ENCODE measurements at places on chromosomes 2 and 18.

GRCh38 chr2:37865640-37866039, 59.4 kb upstream of the RMDN2 start:
- DNase-seq = no peak

DNA sequence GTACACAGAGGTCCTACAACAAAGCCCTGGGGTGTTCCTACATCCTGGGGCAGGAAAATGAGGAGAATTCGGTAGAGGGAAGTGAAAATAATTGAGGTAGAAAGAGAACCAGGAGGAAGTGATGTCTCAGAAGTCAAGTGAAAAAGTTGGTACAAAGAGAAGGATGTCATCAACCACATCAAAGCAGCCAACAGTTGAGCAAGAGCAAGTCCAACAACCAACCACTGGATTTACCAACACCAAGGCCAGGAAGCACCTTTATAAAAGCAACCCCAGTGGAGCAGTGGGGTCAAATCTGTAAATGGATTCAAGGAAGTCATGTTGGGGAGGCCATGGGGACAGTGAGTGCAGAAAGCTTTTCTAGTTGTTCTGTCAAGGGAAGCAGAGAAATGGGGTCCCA, 360.4 kb downstream of the ZNF516 start:
- DNase-seq = peak; percentile 15

DNA sequence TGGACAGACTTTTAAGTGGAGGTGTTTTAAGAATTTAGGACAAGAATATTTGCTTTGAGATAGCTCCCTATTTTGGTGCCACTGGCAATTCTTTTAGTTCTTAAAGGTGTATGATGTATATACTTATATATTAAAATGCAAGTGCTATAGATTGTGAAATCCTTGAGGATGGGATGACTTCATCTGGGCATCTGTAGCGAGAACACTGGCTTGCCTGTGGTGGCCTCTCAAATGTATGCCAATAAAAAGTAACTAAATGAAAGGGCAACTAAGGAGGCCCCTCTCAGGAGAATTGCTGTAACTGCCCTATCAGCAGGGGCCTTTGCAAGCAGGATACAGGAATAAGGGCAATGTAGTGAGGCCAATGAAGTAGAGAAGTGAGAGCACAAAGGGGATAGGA, 2.6 kb upstream of the THUMPD2 start:
- no peak for DNase-seq

DNA sequence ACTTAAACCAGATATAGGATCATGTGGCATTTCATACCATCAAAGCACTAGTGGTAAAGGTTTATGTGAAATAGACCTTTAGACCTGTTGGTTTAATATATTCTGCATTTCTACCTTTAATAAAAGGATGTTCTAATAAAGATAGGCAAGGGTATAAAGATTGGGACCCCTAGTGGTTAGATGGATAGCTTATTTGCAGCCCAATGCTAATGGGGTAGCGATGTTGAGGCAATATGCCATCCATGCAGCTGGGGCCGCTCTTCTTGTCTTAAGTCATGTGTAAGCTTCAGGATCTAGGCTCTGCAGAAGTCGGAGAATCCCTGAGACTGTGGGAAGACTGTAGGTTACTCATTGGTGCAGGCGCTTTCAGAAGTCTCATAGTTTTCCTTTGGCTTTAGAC, 114.9 kb downstream of the ICOS start:
- DNase-seq = no peak

DNA sequence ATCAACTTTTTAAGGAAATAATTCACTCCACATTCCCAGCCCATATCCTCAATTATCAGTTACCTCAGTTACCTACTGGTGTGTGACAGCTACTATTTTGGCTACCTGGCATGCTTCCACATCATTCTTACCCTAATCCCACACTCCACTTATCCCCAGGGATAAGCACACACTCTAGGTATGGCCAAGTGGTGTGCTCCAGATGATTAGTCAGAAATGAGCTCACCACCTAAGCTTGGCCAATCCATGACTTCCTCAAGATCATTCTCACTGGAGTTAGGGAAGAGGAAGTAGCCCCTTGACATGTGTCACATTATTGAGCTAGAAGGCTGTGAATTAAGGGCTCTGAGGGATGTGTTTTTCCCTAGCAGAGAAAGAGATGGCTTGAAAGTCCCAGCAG, 20.9 kb upstream of the SMAD4 start:
- peak; percentile 82 for DNase-seq

DNA sequence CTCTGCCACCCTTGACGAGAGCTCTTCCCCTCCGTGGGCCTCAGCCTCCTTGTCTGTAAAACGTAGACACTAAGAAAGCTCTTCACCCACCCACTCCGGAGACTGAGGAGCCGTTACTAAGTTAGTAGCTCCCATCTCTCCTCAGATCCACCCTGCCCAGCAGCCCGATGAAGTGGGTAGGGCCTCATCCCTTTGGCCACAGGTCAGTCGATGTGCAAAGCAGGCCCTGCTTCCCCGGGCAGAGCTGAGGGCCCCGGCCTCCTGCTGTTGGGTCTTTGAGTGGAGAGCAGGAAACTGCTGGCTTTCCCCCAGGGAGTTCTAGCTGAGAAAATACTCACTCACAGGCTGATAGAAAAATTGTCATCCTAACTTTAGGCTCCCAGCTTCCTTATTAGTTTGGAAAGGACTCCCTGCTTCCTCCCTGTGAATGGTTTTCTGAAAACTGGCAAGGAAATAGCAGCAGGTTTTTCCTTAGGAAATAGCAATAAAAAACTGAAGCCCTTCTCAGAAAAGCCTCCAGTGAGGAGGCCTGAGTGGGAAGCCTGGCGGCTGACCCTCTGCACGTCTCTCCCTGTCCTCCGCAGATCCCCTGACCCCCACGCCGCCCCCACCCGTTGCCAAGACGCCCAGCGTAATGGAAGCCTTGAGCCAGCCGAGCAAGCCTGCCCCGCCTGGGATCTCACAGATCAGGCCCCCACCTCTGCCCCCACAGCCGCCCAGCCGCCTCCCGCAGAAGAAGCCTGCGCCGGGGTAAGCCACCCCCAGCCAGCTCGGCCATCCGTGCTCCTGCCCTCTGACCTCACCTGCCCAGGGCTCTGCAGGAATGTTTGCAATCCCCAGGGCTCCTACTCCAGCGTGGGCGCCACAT, 30.2 kb downstream of the ITGB1BP1 start:
- DNase-seq = no peak

DNA sequence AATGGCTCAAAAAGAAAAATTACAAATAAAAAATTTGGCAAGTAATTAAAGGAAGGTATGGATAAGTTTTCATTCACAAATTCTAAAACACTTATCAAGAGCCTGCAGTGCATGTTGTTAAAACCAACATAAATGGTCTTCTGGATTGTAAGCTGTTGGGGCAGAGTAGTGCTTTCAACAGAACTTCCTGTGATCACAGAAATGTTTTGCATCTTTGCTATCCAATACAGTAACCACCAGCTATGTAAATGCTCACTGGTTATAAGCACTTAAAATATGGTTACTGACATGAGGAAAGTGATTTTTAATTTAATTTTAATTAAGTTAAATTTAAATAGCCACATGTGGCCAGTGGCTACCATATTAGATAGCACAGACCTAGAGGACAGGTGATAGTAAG, 133.1 kb downstream of the NBAS start:
- DNase-seq = no peak

DNA sequence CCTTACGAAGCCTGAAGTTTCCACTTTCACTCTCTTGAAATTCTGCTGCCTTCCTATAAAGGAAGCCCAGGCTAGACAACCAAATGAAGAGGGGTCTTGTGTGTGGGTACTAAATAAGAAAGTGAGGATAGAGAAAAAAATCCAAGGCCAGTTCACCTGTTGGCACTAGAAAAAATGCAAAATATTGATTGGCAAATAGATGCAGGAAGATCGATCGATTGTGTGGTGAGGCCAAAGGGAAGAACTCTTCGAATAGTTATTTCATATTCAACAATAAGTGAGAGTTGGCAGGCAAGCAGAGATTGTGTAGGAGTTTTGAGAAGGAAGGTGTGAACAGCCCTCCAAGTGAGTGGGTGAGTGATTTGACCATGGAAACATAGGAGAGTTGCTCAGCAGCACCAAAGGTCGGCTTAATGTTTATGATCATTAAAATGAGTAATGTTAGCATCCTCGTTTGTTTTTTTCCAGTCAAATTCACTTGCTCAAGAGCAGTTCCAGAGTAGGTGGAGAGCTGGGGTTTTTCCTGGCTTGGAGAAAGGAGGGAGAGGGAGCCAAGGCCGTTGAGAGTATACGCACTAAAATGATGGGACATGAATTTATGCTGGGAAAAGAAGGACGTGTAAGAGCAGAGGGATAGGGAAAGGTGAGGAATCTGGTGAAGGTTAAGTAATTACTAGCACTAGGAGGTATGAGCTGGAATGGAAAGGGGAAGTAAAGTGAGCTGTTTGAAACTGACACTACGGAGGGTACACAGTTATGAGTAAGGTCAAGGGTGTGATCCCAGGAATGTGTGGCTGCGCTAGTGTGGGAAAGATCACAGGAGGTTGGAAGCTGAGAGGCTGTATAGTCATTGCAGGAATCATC, 1.1 kb upstream of the NAPG start:
- peak; percentile 82 for DNase-seq

- DNase-seq = no peak
Measured at GRCh38 chr18:44246001-44246400, 434.7 kb upstream of the SETBP1 start.

DNA sequence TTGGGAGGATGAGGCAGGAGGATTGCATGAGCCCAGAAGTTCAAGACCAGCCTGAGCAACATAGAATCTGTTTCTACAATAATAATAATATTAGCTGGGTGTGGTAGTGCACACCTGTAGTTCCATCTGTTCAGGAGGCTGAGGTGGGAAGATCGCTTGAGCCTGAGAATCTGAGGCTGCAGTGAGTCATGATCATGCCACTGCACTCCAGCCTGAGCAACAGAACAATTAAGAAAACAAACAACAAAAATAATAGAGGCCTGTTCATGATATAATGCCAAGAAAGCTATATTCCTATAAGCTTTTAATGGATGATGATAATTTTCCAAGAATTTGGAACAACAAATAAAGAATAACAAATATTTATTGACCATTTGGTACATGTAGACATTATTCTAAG, 6.9 kb upstream of the CCBE1 start:
- DNase-seq = no peak

DNA sequence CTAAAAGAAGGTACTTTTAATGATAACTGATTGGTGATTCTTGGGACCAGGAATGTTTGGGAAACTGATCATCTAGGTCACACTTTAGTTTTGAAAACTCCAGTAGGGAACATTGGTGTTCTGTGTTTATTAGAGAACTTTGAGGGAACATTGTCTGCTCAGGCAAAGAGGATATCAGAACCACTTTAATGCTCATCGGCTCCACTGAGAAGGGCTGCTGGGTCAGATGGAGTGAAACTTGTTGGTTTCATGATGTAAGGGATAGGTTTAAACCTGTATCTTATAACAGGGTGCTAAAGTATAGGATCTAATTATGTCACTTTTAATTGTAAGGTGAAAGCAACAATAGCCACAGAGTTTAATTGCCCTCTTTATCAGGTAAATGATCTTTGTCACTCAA, 14.2 kb upstream of the POLI start:
- no peak for DNase-seq

GRCh38 chr2:95734976-95735890, 143.4 kb downstream of the TRIM43 start:
- peak; percentile 34 for DNase-seq

DNA sequence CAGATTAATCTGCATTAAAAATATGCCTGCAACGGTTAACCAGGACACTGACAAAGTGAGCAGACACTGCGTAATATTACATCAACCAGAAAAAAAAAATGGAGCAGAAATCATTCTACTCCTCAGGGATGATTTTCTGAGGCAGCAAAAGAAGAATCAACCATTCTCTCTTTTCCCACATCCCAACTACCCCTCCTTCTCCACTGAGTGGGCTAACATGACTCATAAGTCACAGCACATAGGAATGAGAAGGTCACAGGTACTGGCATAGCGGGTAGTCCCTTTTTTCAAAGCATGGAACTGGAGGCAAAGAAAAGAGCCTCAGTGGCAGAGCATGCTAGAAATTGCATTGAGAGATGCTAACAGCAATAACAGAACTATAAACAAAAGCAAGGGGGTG, 54.3 kb upstream of the TSPYL6 start:
- no peak for DNase-seq
